Stimulated activated CD4-positive, alpha-beta T cell treated with anti-CD3 and anti-CD28 coated beads, Interleukin-15, amount 100 ng/mL, for 1 hour (primary cell): ENCODE measurements at places on chromosomes 16 and 17.

DNA sequence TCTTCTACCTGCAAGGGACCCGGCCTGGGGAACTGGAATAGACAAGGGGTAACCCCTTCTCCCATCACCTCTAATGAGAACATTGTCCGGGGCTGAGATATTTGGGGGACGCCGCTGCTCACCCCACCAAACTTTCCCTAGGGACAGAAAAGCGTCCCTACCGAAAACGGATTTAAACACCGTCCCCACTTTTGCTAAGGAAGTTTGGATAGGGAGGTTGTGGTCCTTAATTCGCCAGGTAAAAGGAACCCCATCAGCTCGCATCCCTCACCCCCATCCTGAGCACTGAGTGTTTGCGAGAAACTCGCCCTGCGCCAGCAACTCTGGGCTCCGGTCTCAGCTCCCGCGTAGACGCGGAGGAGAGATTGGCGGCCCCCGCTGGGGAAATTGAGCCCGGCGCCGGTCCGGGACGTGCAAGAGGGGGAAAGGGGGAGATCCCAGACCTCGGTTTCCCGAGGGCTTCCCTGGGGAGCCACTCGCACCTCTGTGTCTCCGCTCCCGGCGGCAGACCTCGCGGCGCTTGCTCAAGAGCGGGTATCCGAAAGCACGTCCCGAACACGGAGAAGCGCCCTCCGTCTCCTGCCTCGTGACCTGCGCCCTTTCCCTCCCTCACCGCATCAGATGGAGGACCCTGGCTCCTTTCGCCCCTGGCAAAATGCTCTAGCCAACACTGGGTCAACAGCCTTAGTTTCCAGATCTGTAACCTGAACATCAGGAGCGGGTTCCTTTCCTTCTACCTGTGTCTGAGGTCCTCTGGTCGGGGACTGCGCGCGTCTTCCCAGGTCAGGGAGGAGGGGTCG, 3.1 kb upstream of the SOX9 start:
- DNase-seq, result no peak

- no peak for DNase-seq
These were observed 11.5 kb downstream of the ZNF597 start for GRCh38 chr16:3431779-3432219.

DNA sequence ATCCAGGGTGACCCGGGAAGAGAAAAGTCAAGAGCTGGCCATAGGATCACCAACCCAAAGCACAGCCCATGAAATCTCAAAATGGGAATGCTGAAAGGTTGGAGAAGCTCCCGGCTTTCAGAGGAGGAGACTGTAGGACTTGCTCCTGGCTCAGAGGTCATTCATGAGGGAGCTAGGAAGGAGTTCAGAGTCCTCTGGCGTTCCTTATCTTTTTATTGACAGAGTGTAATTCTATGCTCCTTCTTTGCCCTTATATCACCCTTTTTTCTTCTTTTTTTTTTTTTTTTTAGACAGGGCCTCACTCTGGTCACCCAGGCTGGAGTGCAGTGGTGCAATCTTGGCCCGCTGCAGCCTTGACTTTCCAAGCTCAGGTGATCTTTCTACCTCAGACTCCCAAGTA, 27.3 kb upstream of the CNOT1 start:
- DNase-seq, result no peak

DNA sequence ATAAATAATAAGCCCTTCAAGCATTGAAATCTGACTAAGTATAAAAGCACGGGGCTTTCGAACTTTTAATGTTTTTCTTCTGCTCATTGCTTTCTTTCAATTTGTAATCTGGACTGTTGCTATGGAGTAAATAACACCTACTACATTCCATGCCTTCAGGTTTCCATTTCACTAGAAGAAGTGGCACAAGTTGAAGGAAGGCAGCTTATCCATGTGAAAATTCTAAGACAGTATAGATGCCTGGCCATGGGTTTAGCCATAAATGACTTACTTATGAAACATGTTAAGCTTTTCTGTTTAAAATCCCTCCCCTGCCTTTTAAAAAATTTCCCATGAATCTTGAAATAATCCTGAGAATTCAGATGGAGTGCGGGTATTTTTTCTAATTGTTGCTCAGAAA, 30.6 kb downstream of the KCNJ16 start:
- no peak for DNase-seq

- no peak for DNase-seq
These were observed 76.6 kb upstream of the CORO6 start for GRCh38 chr17:29699283-29699682.

GRCh38 chr17:61279476-61280145, 120.0 kb upstream of the TBX2 start:
- DNase-seq, result no peak

GRCh38 chr17:31794111-31794510, 64.9 kb downstream of the COPRS start:
- no peak for DNase-seq

GRCh38 chr17:36641877-36642845, 40.8 kb downstream of the MRM1 start:
- no peak for DNase-seq

- DNase-seq, result no peak
These were observed 13.8 kb downstream of the HYDIN start for GRCh38 chr16:71216714-71217113.

GRCh38 chr16:6482696-6483468, 849.8 kb upstream of the RBFOX1 start:
- no peak for DNase-seq

GRCh38 chr16:283033-283805, at the start of gene PDIA2:
PDIA2 (plus strand) TSS chr16:283164; CDS start chr16:283170, 6 bp downstream.
- no peak for DNase-seq

DNA sequence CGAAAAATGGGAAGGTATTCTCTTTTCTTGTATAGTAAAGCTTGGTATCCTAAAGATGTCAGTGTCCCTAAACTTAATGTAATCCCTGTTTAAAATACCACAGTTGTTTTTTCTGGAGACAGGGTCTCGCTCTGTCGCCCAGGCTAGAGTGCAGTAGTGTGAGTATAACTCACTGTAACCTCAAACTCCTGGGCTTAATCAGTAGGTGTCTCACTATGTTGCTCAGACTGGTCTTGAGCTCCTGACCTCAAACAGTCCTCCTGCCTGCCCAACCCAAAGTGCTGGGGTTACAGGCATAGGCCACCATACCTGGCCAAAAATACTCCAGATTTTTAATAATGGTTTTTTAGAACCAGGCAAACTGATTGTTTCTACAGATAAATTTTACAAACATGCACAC, 8.2 kb downstream of the DCAF7 start:
- no peak for DNase-seq

DNA sequence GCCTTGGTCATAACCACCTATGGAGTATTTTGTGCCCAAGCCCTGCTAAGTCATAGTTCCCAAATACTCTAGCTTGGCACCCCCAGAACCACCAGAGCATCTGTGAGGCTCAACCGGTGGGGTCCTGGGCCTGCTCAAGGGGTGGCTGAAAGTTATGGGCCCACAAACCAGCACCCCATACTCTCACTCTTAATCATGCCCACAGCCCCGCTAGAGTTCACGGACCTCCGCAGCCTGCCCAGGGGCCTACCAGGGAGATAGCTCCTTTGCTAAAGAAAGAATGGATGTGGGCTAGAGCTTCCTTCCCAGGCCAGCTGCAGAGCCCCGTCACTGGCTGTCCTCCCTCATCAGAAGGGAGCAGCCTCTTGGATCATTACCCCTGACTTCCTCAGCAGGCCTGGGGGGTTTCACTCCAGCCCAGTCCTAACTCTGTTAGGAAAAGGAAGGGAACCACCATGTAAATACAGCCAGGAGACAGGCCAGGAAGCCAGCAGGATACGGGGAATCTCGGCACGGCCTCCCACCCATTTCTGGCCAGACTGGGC, 1.4 kb downstream of the GIT1 start:
- no peak for DNase-seq

- no peak for DNase-seq
These were observed 182.8 kb downstream of the SEC14L1 start for GRCh38 chr17:77323413-77324171.

GRCh38 chr16:4511441-4512082, 27.0 kb downstream of the CDIP1 start:
- DNase-seq, result no peak

- DNase-seq, result no peak
These were observed 221.6 kb upstream of the DYNLRB2 start for GRCh38 chr16:80319181-80319580.

- DNase-seq, result no peak
These were observed 100.1 kb downstream of the AATF start for GRCh38 chr17:37048811-37049210.

GRCh38 chr17:41394254-41394996, 3.0 kb downstream of the KRT31 start:
- DNase-seq, result no peak

GRCh38 chr16:67509016-67509415, 19.6 kb upstream of the RIPOR1 start:
- no peak for DNase-seq

DNA sequence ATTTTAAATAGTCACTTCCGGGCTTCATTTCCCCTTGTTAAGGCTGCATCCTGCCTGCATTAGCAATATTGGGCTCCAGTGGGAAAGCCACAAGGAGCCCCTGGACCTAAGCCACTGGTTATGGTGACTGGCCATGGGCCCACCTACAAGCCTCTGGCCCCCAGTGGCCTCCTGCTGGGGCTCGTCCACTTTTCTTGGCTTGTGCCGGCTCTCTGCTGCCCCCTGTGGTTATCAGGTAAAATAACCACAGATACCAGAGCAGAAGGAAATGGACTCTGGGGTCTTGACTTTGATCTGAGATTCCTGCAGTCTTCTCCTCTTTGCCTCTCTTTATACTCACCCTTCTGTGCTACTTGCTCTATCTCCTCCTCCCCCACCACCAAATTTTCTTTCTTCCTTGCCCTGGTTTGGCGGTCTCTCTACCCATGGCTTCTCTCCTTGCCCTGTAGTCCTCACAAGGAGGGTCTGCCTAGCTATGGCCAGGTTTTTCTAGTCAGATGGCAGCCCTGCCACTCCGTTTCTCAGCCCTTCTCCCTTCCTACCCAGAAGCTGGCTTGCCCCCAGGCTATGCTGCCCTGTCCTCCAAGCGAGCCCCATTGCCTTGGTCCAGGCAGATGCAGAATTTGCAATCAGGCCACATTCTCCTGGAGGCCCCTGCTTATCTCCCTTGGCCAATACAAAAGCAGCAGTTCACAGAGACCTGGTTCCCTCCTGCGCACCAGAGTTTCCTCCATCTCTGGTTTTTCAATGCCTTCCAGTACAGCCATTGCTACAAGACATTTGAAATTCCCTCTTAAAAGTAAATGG, 82.9 kb upstream of the RCVRN start:
- no peak for DNase-seq

DNA sequence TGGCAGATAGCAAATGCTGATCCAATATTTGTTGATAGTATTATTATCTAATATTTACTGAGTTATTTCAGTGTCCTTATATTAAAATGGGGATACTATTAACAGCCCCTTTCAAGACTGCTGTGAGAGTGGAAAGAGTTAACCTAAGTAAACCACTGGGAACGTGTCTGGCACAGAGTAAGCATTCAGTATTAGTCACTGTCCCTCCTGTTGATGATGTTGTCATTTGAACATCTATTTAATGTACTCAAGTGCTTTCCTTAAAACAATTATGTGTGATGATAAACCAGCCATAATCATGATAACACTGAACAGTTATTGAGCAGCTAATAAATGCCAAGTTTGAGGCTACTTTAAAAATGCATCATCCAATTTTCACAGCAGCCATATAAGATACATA, 135.7 kb upstream of the XYLT1 start:
- DNase-seq, result no peak

GRCh38 chr17:7248796-7249195, 2.7 kb downstream of the CTDNEP1 start:
- DNase-seq, result no peak

DNA sequence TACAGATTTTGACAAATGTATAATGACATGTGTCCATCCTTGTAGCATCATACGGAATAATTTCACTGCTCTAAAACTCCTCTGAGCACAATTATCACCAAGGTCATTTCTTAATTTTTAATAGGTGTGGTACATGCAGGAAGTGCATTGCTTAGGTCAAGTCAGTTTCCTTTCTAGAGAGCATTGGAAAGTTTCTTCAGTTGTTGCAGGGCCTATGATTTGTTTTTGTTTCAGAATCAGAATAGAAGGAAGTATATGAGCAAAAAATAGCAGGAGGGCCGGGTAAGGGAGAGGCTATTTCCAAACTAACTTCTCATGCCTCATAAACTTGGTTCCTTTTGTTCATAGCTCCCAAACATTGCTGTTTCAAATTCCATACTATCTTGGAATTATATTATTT, 24.0 kb upstream of the SLFN5 start:
- no peak for DNase-seq
